ENCODE measurements at places on chromosomes 16 and 17.

DNA sequence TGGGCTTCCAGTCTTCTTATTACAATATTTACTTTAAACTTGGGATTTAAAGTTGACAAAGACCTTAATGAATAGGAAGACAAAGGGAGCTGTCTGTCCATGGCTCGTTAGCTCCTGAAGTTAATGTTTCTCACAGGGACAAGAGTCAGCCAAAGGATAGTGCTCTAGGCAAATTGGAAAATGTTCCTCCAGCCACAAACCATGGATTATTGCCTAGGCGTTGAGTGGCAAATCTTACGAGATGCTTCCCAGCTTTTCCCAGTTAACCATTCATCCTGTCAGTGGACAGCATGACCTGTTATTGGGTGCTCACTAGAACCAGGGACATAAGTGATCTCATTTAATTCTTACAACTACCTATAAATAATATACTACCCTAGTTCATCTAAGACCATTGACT lies 3.6 kb downstream of the TEX2 start:
- no peak for DNase-seq

DNA sequence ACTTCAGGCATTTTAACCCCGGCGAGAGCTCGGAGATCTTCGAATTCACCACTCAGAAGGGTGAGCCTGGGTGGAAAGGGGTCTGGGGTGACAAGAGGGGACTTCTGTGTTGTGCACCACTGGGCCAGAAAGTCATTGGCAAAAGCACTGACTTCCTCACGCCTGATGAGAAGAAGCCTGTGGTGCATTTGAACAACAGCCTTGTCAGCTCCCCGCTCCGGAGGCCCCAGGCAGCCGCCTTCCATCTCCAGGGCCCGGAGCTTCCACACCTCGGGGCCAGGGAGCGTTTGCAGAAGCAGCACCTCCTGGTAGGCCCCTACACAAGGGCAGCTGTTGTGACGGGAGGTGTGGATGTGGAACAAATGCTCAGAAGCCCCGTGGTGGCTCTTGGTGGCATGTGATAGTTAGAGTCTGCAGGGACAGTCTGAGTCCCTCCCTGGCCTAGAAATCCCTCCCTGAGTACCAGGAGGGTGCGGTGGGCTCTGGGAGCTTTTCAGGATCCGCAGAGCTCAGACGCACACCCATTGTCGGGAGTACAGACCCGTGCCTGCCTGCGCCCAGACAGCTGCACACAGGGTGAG lies 9.7 kb downstream of the CACNG1 start:
- no peak for DNase-seq

DNA sequence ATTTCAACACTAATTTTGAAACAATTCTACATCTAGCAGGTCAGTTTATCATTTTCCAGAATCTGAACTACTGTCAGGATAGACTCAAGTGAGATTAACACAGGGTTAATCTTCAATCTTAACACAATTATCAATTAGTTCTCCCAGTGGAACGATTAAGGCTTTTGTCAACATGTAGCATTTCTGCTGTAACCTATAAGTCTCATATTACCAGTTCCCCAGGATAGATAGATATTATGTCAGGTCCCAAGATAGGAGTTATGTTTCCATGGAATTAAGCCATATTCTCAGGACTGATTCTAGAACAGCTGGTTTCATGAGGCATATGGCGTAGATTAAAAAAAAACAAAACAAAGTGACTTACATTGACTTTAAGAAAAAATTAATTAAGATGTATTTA lies 4.4 kb upstream of the FBF1 start:
- no peak for DNase-seq

DNA sequence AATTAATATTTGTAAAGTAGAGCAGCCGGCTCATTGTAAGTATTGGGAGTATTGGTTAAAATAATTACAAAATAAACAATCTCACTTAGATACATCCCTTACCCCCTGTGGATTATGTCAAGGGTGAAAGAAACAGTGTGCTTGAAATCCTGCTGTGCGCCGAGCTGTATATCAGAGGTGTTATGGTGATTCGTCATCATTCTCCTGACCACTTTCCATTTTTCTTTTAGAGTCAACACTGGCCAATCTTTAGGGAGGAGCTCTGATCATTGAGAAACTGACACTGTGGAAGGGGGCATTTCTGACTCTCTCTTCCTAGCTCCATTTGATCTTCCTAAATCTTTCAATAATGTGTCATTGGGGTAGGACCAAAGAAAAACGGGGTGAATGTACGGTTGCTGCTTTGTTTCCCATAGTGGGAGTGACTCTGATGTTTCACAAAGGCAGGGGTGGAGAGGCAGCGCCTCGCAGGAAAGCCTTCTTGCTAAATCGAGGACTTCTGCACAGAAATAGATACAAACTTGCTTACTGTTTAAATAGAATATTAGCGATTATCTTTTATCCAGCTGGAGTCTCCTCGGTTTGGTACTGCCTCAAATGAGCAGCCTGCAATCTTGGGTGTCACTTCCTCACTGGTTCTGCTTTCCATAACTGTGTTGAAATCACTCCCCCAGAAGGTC lies 123.4 kb downstream of the PRKCB start:
- DNase-seq: no peak

DNA sequence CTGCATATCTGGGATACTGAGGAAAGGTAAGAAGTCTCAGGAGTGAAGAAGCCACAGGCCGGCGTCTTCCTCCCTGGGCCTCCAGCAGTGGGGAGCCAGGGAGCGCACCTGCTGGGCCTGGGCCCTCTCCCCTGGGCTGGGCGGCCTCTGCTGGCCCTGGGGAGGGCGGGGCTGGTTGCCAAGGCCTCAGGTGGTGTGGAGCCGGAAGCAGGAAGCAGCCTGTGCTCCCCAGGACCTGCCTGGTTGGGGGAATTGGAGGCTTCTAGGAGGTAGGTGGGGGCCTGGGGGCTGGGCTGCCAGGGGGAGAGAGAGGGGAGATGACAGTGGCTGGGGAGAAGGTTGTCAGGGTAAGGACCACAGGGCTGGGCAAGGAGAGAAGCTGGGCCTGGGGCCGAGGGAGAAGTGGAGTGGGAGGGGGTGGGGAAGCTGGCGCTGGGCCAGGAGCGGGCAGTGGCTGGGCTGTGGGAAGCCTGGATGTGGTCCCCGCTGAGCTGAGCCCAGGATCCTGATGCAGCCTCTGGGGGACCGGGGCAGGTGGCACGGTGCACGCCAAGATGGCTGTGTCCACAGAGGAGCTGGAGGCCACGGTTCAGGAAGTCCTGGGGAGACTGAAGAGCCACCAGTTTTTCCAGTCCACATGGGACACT lies at the start of gene SMIM22:
TSS of gene SMIM22 (plus strand) at position 189 of the 647 bp plus-strand sequence. CDS start at position 555, 366 bp downstream.
- DNase-seq: no peak

- DNase-seq: no peak
Measured at GRCh38 chr16:56606071-56606475, 2.3 kb upstream of the MT2A start.

- no peak for DNase-seq
Measured at GRCh38 chr16:84867696-84868095, 47.9 kb downstream of the CRISPLD2 start.

DNA sequence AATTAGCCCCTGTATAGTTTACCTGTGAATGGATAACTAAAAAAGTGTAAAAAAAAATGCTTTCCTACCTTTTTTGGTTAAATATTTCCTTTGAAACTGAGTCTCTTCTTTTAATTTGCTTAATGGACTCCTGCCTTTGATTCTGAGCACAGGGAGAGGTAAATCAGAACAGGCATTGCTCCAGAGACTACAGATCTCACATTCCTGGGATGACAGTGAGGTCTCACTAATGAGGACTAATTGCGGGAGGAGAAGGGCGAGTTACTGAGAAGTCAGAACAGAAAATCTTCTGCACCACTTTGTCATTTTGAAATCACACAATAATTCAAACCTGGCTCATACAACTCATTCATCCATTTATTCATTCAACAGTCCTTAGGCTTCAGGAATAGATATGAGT lies 437.0 kb upstream of the ASIC2 start:
- DNase-seq: no peak

GRCh38 chr17:60231234-60231633 lies 81.5 kb downstream of the CA4 start:
- DNase-seq: peak; percentile 21

GRCh38 chr16:3030222-3031212 lies 6.2 kb downstream of the BICDL2 start:
- no peak for DNase-seq

- no peak for DNase-seq
Measured at GRCh38 chr16:72751076-72751475, 296.9 kb downstream of the ZFHX3 start.

- DNase-seq: peak; percentile 71
Measured at GRCh38 chr16:57304169-57305061, 19.9 kb upstream of the PLLP start.

DNA sequence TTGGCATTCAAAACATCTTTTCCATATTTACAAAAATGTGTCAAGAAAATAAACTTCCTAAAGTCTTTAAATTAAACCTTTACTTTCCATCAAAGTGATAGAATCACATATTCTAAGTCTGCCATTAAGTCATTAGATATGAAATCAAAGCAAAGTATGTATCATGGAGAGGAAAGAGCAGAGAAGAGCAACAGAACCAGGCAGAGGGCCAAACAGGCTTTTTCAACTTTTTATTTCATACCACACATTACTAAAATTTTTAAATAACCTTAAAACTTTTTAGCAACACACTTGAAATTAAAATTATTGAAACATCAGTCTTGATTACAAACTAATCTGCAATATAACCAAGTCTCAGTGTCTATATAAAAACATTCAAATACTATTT lies 13.8 kb downstream of the SIAH1 start:
- peak; percentile 35 for DNase-seq

- peak; percentile 65 for DNase-seq
Measured at GRCh38 chr16:55539049-55539448, 27.4 kb upstream of the CAPNS2 start.

DNA sequence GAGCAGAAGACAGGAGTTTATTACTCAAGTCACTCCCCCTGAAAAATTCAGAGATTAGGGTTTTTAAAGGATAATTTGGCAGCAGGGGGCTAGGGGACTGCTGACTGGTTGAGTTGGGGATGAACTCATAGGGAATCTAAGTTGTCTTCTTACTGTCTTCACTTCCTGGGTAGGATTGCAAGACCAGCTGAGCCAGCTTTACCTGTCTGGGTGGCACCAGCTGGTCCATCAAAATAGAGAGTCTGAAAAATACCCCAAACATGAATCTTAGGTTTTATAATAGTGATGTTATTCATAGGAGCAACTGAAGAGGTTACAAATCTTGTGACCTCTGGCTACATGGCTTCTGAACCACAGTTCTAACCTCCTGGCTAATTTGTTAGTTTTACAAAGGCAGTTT lies 157.9 kb downstream of the PPM1E start:
- DNase-seq: no peak

- no peak for DNase-seq
Measured at GRCh38 chr17:30576326-30576861, 99.2 kb downstream of the GOSR1 start.

DNA sequence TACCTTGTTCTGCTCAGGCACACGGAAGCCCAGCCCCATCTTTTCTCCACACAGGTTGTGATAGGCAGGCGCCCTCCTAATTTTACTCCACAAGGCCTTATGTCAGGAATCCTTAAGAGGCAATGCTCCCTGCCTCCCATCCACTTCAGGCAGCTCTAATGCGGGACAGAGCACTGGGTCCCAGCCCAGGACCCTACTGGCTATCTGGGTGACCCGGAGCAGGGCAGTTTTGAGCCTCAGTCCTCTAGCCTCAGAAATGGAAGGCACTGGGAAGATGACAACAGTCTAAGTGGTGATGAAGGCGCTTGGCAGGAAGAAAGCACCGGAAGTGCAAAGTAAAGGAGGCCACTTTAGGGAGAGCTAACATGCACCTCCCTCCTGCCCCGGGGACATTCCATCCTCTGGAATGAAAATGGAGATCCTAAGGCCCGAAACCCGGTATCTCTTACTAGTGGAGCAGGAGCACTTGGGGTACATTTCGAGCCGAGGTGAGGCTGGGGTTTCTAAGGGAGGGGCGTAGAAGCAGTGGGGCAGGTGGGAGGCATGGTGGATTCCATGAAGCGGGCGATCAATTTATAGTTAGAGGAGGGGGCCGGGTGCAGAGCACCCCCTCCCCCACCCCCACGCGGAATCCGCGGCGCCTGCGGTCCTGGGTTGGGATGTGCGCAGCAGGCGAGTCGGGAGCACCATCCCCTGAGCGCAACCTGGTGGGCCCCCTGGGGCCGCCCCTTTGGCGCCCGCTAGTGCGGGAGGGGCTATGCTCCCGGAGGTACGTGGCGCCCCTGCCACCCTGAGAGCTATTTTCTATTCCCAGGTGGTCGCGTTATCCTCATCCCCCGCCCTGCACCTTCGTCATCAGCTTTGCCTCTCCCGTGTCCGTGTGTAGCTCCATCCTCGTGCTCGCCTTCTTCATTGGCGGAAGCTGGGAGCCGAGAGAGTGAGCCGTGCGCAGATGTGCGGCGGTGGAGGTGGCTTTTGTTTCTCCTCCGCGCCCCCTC lies 4.9 kb downstream of the MT1F start:
- DNase-seq: no peak

DNA sequence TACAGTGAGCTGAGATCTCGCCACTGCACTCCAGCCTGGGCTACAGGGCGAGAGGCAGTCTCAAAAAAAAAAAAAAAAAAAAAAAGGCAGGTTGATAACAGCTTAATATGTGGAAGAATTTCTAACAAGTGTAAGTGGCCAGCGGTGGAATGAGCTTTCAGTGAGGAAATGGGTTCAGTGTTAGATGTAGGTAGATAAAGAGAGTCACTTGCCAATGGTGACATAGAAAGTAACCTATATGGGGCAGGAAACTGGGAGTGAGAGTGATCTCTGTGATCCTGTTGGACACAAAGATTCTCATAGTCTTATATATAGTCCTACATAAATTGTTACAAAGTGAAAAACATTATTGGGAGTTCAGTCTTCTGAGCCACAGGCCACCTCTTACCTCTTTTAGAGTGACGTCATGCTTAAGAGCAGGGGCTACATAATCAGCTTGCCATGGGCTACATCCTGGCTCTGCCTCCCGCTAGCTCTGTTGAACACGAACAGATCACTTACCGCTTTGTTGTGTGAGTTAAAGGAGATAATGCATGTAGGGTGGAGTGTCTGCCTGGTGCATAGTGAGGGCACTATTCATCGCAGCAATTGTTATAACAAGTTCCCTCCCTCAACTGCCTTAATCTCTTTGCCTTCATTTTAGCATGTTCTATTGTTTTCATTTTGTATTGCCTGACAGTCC lies 110.2 kb upstream of the ELAC2 start:
- DNase-seq: no peak

DNA sequence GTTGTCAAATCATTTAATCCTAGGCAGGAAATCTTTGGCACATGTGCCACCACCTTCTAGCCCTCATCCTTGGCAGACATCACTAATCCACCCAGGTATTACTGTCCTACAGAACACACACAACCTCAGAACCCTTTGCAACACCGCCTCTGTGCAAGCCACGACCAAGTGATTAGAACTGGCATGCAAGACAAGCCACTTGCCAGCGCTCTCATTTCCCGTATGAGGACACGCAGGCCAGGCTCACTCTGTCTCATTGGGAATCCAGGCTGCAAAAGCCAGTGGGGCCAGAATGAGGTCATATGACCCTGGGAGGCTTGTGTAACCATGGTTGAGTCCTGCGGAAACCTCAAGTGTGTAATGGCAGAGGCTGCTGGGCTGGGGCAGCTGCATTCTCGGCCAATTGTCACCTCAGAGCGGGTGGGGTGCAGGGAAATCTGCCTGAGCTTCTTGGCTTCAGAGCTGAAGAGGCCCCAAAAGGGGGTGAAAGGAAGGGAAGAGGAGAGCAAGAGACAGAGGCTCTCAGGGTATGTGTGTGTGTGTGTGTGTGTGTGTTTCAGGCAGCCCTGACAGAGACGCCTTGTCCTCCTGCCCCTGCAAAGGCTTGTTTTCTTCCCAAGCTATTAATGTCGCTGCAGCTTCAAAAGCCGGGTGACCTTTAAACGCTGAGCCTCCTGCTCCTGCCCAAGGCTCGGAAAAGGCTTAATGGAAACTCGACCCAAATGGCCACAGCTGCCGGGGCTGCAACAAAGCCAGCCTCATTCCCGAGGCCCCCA lies 43.2 kb upstream of the MRPS23 start:
- peak; percentile 100 for DNase-seq

Data from AG10803 (cell line).